ENCODE measurements at places on chromosomes 12 and 14.

DNA sequence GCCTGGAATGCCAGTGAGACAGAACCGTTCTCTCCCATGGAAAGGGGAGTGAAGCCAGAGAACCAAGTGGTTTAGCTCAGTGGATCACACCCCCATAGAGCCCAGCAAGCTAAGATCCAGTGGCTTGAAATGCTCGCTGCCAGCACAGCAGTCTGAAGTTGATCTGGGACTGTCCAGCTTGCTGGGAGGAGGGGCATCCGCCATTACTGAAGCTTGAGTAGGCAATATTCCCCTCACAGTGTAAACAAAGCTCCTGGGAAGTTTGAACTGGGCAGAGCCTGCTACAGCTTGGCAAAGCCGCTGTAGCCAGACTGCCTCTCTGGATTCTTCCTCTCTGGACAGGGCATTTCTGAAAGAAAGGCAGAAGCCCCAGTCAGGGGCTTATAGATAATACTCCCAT, 374.3 kb upstream of the DCN start:
- no peak for DNase-seq

DNA sequence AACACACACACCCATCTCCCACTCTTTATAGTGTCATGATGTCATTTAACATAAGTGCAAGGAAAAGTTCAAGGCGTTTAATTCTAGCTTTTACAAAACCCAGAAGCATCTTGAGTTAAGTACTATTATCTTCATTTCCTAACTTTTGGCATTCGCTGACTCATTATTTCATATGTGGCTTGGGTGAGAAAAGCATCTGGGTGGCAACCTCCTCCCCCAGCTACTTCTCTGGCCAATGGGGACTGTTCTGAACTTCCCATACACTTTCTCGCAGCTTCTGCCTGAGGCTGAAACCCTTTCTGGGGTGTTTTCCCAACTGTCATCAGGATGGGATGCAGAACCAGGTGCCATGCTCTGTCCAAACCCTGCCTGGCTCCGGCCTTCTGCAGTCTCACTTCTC, 2.8 kb upstream of the MARK3 start:
- no peak for DNase-seq

DNA sequence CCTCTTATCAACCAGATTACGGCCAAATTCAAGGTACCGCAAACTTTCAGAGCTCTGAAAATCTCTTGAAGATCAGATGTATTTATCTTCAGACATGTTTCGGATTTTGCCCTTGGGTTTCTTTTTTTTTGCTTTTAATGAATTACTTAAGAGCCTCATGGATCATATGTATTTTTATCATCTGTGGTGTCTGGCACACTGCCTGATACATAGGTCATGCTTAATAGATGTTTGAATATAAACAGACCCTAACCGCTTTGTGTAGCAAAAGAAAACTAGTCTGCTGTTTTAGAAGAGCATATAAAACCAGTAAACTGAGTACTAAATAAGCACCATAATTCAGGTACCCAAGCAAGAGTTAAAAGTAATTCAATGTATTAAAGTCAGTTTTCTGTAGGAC, 20.1 kb upstream of the TBK1 start:
- no peak for DNase-seq

DNA sequence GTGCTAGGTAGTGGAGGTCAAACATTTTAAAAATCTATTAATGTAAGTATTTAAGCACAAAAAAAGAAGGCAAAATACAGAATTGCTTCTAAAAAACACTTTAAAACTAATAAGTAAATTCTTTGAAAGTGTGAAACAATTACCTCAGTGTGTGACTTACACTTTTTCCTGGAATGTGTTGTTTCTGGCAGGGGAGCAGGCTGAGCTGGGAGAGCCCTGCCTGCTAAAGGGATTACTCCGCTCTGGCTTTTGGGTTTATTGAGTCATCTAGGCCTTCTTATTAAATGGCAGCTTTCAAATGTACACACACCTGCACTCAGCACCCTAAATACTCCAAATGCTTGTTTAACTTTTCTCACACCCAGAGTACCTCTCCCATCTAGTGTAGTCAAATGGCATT, 279.8 kb downstream of the AKAP6 start:
- no peak for DNase-seq

- DNase-seq, result no peak
Measured at GRCh38 chr14:101062601-101063000, 159.1 kb upstream of the RTL1 start.

DNA sequence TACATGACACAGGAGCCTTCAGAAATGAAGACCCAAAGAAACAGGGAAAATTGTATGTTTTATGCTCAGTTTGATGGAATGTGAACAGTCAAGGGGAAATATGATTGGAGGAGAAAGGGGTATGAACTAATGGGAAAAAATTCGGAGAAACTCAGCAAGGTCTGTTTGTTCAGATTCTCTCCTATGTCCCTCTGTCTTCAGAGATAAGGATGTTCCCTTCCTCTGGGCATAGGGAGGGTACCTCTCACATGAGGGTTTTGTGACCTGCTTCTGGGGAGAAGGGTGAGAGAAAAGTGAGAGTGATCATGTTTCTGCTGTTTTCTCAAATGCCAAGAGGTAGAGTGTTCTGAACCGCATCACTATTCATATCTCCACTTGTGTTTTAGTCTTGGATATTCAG, 26.6 kb upstream of the LIMA1 start:
- no peak for DNase-seq

Measured in B cell (primary cell).